ENCODE measurements at places on chromosomes 11 and 22.

GRCh38 chr11:73233692-73234470 is 15.8 kb downstream of the P2RY2 start:
- DNase-seq, result no peak

GRCh38 chr11:62104816-62105653 is 18.8 kb upstream of the INCENP start:
- DNase-seq, result no peak

- no peak for DNase-seq
These were observed 1.2 kb downstream of the GAL3ST3 start for GRCh38 chr11:66047541-66048365.

DNA sequence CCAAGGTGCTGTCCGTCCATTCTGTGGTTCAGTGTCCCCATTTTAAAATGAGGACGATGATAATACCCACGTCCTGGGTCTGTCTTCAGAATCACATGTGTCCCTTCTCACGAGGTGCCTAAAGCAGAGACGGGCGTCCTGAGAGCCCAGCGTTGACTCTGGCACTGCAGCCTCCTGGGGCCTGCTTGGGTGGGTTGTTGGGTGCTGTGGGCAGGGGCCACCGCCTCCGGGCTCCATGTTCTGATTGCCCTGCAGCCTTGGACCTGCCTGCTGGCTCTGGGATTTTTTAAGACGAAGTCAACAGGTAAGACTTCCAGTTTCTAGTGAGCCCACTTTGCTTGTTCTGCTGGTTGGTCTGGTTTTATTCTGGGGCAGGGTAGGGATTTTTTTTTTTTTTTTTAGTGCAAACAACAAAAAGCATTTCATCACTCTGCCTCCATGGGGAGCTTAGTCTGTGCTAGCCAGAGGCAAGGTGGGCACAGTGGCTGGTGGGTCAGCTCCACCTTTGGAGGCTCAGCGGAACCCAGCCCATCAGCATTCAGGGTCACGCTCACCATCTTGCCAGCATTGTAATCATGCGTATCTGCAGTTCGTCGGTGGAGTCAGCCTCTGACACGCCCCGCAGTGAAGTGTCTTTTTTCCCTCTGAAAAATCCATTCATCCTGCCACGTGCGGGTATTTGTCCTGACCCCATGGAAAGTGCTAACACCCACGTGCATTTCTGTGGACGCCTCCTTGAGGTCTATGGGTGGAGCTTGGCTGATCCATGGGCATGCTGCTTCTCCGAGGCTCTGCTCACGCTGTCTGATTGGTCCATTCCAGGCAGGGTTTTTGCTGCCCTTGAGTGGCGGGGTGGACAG is 28.3 kb downstream of the NADSYN1 start:
- DNase-seq, result no peak

DNA sequence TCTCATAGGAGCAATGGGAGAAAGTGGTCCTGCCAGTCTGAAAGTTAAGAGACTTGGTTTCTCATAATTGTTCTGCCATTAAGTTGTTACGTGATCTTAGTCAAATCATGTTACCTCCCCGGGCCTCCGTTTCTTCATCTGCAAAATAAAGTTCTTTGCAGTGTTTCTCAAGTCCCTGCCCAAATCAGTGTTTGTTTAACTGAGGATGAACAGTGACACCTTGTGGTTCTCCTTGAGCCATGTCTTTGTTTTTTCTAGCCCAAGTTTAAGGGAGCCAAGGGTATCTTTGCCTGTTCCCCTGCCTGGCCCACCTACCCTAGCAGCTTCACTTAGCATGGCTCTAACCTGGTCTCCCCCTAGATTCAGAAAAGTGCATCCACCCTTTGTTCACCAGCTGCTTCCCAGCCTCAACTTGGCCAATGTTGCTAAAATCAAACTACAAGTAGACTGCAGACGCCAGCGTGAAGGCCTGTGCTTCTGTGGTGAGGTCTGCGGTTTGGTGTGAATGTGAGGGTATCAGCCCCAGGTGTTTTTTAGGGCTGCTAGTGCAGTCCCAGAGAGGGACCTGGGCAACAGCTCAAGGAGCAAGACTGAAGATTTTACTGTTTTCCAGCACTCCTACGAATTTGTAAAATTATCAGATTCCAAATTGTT is 35.5 kb downstream of the FZD4 start:
- DNase-seq, result no peak

GRCh38 chr22:36578619-36579018 is 49.7 kb upstream of the EIF3D start:
- DNase-seq, result no peak

DNA sequence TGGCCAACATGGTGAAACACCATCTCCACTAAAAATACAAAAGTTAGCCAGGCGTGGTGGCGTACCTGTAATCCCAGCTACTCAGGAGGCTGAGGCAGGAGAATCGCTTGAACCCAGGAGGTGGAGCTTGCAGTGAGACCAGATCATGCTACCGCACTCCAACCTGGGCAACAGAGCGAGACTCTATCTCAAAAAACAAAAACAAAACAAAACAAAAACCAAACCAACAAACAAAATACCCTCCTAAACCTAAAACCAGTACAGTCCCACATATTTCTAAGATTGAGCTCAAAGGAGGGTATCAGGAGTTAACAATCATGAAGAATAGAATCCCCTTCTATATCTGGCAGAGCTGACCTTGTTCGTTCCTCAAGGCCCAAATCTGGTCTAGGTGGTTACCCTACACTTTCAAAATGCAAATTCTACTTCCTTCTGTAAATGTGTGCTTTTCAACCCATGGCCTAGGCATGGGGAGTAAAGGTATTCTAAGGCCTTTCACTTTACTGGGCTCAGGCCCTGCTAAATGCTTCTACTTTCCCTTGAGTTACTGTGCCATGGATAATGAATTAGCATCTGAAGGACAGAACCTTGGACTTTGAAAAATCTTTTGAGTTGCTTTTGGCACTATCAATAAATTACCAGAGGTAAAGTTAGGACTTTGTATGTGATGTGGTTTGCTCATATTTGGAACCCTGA is 10.4 kb upstream of the PPP2R1B start:
- DNase-seq, result no peak

DNA sequence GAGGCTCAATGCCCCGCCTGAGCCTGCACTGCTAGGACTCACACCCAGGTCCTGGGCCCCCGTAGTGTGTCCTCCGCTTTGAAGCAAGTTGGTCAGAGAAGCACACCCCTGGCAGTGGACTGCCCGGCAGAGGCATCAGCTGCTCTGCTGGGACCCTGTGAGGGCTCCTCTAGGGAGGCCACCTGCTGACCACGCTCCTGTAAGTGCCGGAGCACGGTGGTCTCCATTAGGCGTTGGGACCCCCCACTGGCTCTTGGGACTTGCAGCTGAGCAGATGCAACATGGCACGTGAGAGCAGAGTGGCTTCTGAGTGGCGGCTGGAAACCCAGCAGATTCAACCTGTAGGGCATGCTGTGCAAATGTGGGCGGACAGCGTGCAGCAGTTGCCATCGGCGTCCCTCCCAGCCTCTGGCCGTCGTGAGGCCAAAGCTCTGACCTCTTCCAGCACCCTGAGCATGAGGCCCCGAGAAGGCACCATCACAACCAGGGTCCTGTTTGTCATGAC is 16.9 kb downstream of the MRGPRG start:
- no peak for DNase-seq

GRCh38 chr11:66066751-66067150 is 3.3 kb upstream of the PACS1 start:
- no peak for DNase-seq

DNA sequence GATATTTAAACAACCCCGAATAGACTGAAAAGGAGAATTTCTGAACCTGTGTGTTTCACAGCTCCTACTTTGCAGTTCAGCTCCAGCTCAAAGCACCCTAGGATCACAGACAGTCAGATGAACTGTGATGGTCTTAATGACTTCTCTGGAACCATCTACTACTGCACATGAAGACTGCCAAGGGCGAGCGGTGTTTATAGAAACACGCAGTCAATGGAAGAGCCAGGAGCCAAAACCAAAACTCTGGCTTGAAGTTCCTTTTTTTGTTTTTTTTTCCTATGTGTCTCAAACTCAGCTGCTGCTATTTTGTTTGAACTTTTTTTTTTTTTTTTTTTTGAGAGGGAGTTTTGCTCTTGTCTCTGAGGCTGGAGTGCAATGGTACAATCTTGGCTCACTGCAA is 382.6 kb upstream of the SYN3 start:
- DNase-seq, result no peak

- DNase-seq, result no peak
These were observed 7.2 kb downstream of the SLC22A12 start for GRCh38 chr11:64598106-64598796.

GRCh38 chr11:96044311-96044710 is 120.4 kb upstream of the MTMR2 start:
- no peak for DNase-seq

DNA sequence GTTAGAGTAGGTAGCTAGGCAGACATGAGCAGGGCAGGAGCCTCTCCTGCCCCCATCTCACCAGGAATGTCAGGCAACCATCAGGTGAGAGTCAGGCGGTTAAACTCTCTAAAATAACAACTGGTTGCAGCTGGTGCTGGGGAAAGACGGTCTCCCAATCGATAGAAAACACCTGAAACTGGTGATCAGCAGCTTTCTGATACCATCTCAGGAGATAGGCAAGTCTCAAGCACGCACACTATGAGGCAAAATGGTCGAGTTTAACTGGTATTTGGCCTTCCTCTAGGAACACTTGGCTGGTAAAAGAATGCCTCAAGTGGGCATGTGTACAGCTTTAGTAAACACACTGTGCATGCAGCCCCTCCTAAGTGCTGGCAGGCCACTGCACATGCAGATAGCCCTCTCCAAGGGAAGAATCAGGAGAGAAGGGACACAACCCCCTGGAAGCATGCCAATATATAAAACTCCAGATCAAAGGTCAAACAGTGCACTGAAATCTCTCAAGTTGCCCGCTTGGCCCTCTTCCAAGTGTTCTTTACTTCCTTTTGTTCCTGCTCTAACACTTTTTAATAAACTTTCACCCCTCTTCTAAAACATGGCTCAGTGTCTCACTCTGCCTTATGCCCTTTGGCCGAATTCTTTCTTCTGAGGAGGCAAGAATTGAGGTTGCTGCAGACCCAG is 88.7 kb downstream of the USP35 start:
- DNase-seq, result no peak

GRCh38 chr22:36110306-36110881 is 50.2 kb downstream of the APOL3 start:
- DNase-seq, result no peak

DNA sequence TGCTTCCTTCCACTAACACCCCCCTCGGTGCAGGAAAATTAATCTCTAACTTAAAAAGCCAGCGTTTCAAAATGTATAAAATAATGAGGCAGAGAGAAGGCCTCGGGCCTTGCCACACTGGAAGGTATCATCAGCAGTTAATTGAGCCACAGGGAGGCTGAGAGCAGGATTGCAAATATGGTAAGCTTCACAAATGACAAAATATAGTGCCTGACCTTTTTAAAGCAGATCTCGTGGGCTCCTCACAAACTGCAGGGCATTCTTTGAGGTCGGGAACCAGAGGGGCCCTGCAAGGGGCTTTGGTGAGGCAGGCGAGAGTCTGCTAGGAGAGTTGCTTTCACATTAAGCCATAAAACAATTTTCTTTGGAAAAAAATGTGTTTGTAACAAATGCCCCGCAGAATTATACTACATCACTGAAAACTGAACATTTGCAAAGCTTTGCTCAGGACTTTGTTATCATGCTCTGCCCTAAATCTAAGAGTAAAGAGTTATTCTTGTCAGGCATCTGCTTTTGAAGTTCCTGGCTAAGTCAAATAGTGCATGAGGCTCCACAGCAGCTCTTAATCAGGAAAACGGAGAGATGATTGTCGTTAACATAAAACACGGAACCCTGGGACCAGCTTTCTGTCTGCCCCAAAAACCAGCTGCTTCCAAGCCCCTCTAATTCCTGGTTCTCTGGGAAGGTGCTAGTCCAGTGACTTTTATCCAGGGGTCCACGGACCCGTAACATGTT is 61.4 kb upstream of the SYT13 start:
- DNase-seq, result no peak

DNA sequence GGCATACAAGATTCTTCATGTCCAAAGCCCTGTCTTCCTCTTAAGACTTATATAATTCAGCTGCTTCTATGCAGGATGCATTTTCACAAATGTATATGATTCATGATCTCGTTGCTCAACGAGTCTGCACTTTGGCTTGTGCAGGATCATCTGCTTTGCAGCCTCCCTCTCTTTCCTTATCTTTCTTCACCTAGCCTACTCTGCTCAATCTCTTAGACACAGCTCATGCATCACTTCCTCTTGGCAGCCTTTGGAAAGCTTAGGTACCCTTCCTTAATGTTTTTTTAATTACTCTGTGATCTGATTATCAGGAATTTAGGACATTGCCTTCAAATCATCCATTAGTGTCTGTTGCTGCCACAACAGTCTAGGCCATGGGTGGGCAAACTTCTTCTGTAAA is 673.8 kb downstream of the NELL1 start:
- DNase-seq, result no peak

GRCh38 chr11:61056571-61056970 is 45.7 kb upstream of the CD5 start:
- no peak for DNase-seq

- DNase-seq, result no peak
These were observed 788 bp downstream of the LIN7C start for GRCh38 chr11:27505781-27506180.

- no peak for DNase-seq
These were observed 57.4 kb downstream of the LINC01488 start for GRCh38 chr11:69538854-69539253.

- no peak for DNase-seq
These were observed 1.4 kb upstream of the VWA5A start for GRCh38 chr11:124113890-124114289.
